ACHN (cell line): ENCODE measurements at places on chromosomes 13 and 19.

- DNase-seq, result no peak
Observed at GRCh38 chr13:49354719-49355118, 89.1 kb downstream of the CAB39L start.

GRCh38 chr19:47781590-47782262, 3.2 kb downstream of the SELENOW start:
- no peak for DNase-seq

DNA sequence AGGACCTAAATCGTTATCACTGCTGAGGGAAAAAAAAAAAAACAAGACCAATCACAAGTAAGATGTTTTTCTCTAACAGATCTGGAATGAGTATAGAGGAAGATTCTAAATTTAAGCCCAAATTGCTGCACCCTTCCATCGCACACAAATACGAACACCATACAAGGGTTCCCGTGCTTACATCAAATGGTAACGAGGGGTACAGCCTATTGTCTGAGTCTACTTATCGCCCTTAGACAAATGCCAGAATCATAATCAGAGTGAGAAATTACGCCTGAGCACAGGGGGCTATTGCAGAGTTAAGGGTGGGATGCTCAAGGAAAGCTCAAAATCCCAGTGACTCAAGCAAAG, 603 bp downstream of the ZC3H13 start:
- DNase-seq, result no peak

DNA sequence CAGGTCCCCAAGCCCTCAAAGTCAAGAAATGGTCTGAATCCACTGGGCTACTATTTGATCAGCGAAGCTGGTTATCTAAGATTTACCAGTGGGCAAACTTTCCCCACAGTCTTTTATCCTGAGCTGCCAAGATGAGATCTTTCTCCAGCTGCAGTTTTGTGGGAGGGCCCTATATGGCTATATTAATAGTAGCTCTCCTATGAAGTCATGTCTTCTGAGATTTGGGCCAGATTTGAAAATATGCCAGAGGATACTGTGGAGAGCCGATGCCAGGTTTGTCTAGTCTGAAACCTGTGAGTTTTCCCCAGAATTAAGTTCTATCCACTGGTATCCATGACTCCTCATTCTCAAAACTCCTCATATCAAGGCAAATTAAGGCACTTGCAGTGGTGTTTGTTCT, 173.2 kb downstream of the FLT1 start:
- no peak for DNase-seq

GRCh38 chr19:1969176-1970002, 28.4 kb downstream of the CSNK1G2 start:
- DNase-seq, result no peak

DNA sequence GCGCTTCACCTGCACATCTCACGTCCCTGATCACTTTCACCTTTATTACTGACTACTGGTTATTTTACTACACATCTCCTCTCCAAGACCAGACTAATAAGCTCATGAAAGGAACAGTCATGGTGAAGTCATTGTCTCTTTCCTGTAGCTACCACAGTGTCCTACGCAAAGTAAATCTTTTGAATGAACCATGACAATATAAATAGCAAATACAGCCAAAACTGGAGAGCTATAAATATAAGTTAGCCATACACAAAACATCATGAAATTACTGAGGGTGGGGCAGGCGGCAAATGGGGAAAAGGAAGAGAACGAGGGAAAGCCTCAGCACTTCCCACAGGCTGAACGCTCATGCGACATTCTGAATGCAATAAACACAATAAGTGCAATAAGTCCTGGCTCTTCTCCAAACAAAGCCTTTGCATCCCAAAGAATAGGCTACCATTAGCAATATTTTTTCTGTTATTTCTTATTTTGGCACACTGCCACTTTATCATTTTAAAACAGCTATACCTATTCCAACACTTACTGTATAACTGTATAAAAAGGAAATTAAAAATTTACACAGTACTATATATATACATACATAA, 62.5 kb downstream of the TUBGCP3 start:
- DNase-seq, result no peak

DNA sequence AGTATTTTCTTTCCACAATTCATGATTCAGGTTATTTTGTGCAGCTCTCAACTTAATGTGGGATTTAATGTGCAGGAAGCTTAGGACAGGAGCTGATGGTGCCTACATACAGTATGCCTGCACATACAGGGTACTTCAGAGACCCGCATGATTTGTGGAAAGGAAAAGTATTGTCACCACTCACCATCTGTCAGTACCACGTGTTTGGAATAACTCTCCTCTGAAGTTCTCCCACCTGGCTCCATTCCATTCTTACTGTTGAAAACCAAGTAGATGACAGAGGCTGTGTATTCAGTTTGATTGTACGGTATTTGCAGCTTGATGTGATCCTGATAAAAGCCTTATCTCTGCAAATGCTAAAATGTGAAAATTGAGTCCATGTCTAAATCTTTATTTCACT, 85.7 kb downstream of the ZAR1L start:
- DNase-seq, result no peak

DNA sequence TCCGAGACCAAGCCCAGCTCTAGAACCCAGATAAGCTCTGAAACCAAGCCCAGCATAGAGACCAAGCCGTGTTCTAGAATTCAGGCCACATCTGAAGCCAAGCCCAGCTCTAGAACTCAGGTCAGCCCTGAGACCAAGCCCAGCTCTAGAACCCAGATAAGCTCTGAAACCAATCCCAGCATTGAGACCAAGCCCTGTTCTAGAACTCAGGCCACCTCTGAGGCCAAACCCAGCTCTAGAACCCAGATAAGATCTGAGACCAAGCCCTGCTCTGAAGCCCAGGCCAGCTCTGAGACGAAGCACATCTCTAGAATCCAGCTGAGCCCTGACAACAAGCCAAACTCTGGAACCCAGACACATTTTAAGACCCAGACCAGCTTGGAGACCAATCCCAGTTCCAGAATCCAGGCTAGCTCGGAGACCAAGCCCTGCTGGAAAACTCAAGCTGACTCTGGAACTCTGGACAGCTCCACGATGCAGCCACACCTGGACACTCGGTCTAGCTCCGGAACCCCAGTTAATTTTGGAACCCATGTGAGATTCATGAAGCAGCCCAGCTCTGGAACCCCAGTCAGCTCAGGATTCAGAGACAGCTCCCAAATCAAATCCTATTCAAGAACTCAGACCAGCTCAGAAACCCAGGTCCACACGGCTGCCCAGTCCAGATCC, 5.8 kb downstream of the GIPC3 start:
- DNase-seq, result no peak

DNA sequence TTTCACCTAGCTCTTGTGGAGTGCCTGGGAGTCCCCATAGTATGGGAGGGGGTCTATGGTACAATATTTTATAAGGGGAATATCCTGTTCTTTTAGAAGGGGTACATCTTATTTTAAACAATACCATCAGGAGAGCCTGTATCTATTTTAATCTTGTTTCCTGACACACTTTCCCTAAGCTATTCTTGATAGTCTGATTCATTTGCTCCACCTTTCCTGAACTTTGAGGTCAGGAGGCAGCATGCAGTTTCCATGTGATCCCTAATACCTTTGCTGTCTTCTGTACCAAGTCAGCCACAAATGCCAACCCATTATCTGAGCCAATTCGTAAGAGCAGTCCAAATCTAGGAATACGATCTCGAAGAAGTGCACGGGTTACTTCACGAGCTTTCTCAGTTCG, 86.2 kb downstream of the SLC25A15 start:
- DNase-seq, result no peak

GRCh38 chr19:41327576-41328156, 17.7 kb downstream of the CCDC97 start:
- DNase-seq, result no peak

DNA sequence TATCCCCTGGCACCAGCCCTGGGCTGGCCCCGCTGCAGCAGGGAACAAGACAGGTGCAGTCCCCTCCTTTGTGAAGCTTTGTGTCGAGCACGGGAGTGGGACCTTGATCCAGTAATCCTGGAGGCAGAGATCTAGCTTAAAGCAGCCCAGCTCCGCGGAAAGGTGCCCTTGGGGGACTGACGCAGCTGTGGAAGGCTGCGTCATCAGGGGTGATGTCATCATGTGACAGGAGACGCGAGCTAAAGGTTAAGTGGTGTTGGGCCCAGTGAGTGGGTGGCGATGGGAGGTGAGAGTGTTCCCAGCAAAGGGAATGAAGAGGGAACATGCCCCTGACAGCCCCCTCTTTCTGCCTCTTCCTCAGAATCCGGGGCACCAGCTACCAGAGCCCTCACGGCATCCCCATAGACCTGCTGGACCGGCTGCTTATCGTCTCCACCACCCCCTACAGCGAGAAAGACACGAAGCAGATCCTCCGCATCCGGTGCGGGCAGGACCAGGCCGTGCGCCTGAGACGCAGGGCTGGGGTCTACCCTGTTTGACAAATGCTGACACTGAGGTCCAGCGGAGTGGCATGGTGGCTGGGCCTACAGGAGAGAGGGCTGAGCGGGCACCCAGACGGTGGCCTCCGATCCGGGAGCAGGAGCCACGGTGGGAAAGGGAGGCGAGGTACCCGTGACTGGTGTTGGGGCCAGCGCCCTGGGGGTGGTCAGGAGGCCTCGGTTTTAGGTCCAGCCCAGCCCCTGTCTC, 2.6 kb downstream of the LHB start:
- DNase-seq, result no peak

DNA sequence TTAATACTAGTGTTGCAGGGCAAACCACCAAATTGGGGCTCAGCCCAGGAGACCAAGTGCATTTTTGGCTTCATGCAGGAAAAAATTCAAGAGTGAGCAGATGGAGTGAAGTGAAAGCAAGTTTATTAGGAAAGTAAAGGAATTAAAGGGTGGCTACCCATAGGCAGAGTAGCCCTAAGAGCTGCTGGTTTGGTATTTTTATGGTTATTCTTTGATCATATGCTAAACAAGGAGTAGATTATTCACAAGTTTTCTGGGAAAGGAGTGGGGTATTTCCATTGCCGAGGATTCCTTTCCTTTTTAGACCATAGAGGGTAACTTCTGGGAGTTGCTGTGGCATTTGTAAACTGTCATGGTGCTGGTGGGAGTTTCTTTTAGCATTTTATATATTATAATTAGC, 459.0 kb downstream of the KLF5 start:
- no peak for DNase-seq

DNA sequence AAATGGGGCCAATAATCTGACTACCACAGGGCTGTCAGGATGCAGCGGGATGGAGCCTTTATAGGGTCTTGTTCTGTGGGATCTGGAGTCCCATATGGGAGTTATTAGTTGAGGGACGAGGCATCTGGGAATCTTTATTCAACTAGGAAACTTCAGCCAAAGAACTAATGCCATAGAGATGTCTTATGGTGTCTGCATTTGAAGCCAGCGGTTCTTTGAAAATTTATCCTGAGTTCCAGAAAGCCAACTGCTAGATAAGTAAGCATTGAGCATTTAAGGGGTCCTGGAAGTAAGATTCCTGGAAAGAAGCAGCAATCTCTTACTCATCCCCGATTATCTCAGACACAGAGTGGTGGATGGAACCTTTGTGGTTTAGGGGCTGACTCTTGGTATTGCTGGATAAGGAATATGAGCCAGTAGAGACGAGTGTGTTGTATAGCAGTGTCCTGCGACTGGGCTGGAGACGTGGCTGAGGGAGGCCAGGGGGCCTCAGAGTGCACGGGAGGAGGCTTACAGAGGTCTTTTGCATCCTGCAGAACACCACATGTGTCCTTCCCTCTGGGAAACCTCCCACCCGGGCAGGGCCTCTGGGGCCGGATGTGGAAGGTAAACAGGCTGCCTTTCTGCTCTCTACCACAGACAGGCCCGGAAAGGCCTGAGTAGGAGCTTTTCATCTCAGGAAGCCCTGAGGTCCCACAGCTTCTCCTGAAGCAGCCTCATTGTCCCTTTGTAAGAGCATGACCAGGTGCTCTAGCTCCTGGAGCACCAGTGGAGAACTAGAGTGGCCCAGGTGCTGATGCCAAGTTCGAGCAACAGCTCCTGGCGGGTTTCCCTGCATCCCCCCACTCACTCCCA, 28.8 kb downstream of the ACTN4 start:
- no peak for DNase-seq

- DNase-seq, result peak; percentile 19
Observed at GRCh38 chr19:55304279-55304978, 20.6 kb downstream of the BRSK1 start.

- DNase-seq, result no peak
Observed at GRCh38 chr13:45696610-45697226, 5.4 kb upstream of the CBY2 start.

GRCh38 chr13:95924389-95924994, 128.7 kb downstream of the UGGT2 start:
- peak; percentile 81 for DNase-seq

DNA sequence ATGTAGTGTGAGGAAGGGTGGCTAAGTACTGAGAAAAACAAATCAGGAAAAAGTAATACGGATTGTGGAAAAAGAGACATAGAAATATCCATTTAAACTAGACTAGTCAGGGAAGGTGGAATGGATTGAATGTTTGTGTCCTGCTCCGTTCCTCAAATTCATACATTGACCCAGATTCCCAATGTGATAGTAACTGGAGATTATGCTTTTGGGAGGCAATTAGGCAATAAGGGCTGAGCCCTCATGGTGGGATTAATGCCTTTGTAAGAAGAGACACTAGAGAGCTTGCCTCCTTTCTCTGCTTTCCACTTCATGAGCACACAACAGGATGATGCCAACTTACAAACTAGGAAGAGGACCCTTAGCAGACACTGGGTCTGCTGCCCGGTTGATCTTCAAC, 765.2 kb upstream of the GPC6 start:
- DNase-seq, result no peak

- DNase-seq, result no peak
Observed at GRCh38 chr13:93036380-93036779, 190.2 kb upstream of the GPC6 start.

GRCh38 chr13:100547791-100548201, 40.8 kb downstream of the GGACT start:
- DNase-seq, result no peak

DNA sequence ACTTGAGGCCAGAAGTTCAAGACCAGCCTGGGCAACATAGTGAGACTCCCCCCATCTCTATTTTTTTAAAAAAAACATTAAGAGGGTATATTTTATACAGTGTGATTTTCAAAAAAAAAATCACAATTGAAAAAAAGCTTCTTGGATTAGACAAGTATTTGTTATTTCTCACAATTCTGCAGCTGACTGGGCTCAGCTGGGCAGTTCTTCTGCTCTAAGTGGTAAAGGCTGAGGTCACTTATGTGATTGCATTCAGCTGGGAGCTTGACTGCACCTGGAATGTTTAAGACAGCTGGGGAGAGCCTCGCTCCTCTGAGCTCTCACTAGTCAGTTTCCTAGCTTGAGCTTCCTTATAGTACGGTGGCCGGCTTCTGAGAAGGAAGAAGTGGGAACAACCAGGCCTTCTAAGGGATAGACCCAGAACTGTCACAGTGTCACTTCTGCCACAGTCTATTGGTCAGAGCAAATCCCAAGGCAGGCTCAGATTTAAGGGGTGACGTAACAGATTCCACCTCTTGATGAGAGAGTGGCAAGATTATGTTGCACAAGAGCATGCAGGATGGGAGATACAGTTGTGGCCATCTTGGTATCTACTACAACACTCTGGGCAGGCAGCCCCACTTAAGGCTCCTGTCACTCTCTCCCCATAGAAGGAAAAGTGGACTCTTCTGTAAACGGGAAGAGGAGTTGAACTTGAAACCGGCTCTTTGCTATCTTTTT, 19.7 kb upstream of the IRGC start:
- no peak for DNase-seq

GRCh38 chr19:3440082-3440481, 40.2 kb downstream of the SMIM24 start:
- DNase-seq, result peak; percentile 40
